ENCODE measurements at places on chromosomes 12 and 14.

DNA sequence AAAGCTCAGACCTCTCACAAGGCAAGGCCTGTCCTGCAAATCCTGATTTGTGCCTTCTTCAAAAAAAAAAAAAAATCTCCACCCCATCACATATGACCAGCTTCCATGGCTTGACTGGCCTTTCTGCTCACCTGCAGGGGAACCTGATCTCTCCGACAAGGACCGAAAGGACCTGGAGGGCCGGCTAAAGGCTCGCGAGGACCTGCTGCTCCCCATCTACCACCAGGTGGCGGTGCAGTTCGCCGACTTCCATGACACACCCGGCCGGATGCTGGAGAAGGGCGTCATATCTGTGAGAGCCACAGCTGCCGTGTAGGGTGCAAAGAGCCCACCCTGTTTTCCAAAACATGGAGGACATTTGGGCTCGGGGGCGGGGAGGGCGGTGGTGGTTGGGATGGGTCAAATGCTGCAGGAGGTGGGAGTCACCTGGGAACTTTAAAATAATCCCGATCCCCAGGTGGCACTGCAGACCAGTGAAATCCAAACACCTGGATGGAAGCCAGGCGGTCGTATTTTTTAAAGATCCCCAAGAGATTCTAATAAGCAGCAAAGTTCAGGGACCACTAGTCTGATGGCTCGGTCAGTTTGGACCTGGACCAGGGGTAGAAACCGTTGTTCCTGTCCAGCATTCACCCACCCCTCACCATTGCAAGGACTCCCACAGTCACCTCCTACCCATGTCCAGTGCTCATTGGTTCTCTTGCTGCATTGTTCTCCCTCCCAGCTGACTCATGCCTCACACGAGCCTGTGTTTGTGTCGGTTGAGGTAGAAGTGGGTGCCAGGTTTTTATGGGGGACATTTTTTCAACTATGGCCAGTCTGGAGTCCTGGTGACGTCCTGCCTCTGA, 44.8 kb downstream of the FOXN4 start:
- no peak for DNase-seq

DNA sequence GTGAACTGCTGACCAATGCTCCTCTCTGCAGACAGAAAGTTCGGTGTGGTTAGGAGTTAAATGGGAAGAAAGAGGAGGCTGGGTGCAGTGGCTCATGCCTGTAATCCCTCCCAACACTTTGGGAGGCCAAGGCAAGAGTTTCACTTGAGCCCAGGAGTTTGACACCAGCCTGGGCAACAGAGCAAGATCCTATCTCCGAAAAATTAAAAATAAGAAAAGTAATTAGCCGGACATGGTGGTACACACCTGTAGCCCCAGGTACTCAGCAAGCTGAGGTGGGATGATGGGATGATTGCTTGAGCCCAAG, 19.0 kb downstream of the ATXN2 start:
- DNase-seq, result no peak

GRCh38 chr12:21718944-21719650, 55.4 kb downstream of the KCNJ8 start:
- no peak for DNase-seq

- DNase-seq, result no peak
Observed at GRCh38 chr14:31934767-31935266, 142.3 kb upstream of the ARHGAP5 start.

DNA sequence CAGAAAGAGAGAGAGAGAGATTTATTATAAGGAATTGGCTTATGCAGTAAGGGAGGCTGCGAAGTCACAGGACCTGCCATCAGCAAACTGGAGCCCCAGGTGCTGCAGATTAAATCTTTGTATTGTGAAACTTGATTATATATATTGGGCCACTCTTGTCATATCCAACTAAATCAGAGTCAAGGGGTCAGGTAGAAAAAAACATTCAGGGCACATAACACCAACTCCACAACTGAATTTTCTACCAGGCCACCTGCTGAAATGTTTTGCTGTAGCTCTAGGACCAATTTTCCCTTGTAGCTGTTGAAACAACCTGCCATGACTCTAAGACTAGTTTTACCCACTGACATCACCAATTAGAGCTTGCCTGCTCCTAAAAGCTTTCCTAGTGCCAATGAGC, 1240.8 kb downstream of the SLC16A7 start:
- DNase-seq, result no peak

GRCh38 chr14:51616724-51617409, 34.8 kb upstream of the FRMD6 start:
- DNase-seq, result no peak

GRCh38 chr14:64688811-64689281, 15.4 kb upstream of the PLEKHG3 start:
- DNase-seq, result no peak

DNA sequence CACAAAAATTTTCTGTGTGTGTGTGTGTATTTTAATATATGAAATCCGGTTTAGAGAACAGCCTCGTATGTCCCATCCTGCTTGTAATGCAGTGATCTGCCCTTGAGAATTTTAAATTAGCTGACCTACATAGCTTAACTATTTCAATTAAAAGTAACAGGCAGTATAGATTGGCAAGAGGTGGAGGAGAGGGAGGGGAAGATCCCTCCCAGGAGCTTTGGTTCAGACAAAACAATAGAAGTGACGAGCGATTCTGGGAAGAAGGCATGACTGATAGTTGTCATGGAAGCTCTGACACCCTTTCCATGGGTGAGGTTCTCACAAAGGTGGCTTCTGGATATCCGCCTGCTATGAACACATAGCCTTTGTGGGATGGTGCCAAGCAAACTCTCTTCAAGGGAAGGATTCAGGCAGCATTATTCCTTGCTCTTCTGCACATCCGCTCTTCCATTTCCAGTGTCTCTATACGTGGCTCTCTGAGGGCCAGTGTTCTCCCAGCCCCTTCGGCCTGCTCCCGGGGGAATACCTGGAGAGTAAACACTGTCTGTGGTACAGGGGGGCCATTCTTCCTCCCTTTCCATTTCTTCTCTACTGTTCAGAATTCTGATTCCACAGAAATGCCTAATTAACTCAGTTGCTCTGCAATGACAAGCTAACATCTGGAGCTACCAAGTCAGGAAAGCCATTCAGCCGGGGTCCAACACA, 182.0 kb downstream of the CACNA1C start:
- DNase-seq, result no peak

GRCh38 chr12:104263580-104264358, 39.8 kb upstream of the EID3 start:
- no peak for DNase-seq

GRCh38 chr12:111188436-111188835, 180.5 kb downstream of the PHETA1 start:
- DNase-seq, result no peak

DNA sequence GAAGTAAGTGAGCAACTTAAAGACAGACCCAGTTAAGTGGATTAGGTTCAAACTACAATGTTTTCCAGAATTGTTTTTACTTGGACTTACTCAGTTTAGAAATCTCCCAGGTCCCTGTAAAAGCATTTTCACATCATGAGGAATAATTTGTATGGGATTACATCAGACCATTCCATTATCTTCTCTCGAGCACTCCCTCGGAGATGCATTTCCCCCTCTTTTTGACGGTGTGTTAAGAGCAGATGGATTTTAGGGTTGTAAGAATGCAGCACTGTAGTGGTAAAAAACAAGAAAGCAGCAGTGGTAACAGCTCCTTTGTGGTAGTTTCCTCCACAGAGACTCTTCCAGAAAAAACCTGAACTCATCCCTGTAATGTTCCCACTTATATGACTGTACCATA, 488.4 kb downstream of the BCAT1 start:
- no peak for DNase-seq

- DNase-seq, result no peak
Observed at GRCh38 chr14:87813686-87814085, 179.3 kb downstream of the GALC start.

DNA sequence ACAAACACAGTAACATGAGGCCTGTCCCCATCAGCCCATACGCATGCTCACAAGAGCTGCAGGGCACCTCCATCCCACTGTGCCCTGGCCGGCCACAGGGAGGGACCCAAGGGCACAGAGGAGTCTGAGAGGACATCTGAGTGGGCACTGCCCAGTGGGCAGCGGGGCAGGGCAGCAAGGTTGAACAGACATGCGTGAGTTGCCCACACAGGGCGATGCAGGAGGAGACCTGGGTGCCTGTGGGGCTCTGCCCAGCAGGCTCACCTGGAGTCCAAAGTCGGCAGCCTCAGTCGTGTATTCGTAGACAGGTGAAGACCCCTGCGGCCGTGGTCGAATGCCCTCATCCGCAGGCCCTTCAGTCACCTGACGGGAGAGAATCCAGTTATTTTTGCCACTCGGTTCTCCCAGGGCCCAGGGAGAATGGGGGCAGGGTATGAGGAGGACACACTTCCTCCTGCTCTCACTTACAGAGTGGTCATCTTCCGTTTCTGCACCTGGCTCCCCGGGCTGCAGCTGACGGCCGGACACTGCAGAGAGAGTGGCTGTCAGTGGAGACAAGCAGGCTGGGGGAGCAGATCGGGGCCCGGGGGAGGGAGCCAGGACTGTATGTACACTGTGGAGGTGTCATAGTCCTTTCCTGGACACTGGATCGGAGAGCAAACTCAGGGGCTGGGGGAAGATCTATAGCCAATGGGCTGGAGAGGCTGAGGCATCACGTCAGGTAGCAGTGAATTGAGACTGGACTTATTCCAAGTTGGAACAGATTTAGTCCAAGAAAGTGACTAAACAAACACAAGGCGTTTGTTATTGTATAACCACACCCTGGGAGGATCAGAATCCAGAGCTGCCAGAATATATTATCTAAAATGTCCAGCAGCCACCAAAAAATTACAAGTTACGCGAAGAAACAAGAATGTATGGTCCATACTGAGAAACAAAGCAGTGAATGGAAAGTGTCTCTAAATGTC, 20.7 kb downstream of the AHNAK2 start:
- no peak for DNase-seq

DNA sequence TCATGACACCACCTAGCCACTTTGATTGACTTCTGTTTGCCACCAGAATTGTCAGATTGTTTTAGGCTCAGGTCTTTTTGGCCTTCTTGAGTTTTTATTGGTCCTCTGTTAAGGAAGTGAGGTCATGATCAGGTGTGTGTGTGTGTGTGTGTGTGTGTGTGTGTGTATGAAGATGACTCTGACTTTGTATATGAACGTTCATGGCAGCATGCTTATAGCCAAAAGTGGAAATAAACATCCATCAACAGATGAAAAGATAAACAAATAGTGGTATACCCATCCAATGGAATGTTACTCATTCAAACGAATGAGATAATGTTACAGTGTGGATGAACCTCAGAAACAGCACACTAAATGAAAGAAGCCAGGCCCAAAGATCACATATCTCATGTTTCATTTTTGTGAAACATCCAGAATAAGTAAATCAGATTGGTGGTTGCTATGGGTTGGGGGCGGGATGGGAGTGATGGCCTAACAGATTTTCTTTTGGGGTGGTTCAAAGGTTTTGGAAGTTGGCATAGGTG, 258.6 kb downstream of the KTN1 start:
- no peak for DNase-seq

- no peak for DNase-seq
Observed at GRCh38 chr12:6088921-6089747, 35.3 kb downstream of the VWF start.

- no peak for DNase-seq
Observed at GRCh38 chr14:96808619-96809406, 11.6 kb downstream of the VRK1 start.

GRCh38 chr12:54360717-54361456, 3.4 kb downstream of the GPR84 start:
- DNase-seq, result peak; percentile 24

GRCh38 chr14:91996948-91997371, 42.9 kb downstream of the TRIP11 start:
- DNase-seq, result no peak

GRCh38 chr14:75064205-75064567, 362 bp upstream of the ACYP1 start:
- no peak for DNase-seq

GRCh38 chr14:76574416-76575095, 186.7 kb upstream of the VASH1 start:
- no peak for DNase-seq

DNA sequence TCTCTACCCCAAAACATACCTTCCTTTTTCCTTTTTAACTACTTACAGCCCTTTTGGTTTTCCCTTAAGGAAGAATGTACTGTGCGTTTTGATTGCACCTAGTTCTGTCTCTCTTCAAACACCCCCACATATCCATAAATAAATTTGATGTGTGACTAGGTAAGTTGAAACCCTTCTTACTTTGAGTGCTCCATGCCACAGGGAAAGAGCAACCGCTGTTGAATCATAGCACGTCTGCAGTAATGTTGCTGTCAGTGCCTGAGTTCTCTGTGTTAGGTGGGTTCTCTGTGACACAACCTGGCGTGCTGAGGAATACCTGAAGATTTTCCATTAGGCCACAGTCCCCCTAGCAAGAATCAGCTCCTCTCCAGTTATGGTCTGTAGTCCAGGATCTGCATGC, 102.1 kb downstream of the FIGNL2 start:
- DNase-seq, result no peak

DNA sequence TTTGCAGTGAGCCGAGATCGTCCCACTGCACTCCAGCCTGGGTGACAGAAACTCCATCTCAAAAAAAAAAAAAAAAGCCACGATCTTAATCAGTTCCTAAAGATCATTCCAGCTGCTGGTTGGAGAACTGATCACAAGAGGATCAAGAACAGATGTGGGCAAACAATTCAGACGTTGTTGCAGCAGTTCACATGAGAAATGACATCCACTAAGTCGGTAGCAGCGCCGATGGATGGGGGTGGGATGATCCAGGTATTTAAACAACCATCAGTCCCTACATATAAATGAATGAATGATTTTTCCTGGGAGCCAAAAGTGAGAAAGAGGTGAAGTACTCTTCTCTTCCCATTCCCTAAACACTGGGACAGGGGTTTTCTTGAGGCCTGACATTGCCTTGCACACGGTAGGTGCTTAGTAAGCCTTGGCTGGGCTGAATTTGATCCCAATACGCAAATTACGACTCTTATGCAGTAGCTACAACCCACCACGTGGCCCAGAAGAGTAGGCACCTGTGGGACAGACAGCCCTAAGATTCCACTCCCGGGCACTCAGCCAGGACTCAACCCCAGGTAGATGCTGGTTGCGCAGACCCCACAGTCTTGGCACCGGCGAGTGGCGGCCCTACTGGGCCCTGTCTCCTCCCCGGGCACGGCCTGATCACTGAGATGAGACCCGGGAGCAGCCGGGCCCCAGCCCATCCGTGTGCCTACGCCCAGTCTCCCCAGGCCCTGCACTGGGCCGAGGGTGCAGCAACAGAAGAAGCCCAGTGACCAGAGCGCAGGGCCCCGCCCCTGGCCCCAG, 565 bp downstream of the SPRYD3 start:
- no peak for DNase-seq

GRCh38 chr14:92866901-92867865, 55.8 kb upstream of the CHGA start:
- DNase-seq, result no peak

DNA sequence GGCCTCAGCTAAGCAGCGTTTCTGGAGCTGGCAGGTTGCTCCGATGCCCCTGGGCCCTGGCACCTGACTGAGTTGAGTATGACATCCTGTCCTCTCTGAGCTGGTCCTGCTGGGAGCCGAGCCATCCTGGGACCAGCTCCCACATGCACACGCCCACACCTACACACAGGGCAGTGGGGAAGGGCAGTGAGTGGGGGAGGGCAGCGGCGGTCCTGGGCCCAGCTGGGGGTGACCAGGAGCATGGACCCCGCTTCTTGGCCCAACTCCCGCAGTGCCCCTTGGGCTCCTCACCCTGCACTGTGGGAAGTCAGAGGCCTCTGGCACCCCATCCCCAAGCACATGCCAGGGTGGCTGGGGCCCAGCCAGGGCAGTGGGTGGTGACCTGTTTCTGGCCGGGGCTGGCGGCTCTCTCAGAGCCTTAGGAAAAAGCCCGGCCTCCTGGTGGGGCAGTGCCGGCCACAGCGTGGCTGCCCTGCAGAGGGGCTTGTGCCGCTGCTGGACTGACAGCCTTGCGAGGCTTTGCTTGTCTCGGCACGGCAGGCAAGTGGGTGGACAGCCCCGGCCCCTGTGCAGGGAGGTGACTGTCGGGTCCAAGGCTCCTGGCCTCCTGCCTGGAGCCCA, 5.9 kb upstream of the CRIP2 start:
- no peak for DNase-seq

All from stimulated activated CD8-positive, alpha-beta memory T cell treated with anti-CD3 and anti-CD28 coated beads, Interleukin-4, amount 100 ng/mL, for 1 hour (primary cell).